ENCODE measurements at places on chromosomes 7 and 10.

GRCh38 chr7:133298080-133298479, 45.2 kb downstream of the EXOC4 start:
- DNase-seq: no peak

DNA sequence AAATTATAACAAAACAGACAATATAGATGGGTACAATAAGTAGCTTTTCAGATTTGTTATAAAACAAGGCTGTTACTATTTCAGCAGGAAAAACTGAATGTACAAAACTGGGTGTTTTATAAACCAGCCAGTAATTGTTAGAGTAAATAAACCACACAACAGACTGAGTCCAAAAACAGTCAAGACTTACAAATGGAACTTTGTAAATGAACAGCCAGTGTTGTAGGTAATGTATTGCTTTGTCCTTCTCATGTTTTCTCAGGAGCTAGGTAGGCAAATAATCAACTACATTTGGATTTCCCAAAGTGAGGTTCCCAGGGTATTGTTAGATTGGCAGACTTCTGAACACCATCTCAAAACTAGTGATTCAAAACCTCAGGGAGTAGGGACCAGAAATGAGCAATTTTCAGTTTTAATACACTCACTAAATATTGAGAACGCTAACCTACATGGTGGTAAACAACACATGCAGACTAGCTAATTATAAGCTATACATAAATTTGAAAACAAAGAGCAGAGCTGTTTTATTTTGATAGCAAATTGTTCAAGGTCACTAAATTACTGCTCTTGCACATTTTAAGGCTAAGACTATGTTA, 36.2 kb downstream of the HERPUD2 start:
- DNase-seq: no peak

DNA sequence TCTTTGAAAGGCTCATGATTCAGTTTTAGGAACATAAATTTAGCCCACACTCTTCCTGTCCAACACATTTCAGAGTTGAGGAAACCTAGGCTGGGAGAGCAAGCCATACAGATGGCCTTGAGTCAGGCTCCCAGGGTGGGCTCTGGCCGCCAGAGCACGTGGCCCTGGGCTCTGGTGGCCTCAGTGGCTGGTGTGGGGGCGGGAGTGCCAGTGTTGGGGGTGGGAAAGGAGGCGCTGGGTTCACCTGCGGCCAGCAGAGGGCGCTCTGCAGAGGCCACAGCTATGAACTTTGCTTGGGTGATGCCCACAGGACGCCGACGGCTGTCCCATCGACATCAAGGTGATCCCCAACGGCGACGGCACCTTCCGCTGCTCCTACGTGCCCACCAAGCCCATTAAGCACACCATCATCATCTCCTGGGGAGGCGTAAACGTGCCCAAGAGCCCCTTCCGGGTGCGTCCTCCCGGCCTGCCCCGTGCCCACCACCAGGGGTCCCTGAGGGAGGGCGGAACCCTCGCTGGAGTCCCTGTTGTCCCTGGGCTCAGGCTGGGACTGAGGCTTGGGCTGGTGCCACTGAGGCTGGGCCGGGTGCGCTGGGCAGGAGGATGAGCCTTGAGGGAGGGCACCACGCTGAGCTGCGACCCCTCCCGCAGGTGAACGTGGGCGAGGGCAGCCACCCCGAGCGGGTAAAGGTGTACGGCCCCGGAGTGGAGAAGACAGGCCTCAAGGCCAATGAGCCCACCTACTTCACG, 11.9 kb downstream of the FLNC start:
- peak; percentile 34 for DNase-seq

DNA sequence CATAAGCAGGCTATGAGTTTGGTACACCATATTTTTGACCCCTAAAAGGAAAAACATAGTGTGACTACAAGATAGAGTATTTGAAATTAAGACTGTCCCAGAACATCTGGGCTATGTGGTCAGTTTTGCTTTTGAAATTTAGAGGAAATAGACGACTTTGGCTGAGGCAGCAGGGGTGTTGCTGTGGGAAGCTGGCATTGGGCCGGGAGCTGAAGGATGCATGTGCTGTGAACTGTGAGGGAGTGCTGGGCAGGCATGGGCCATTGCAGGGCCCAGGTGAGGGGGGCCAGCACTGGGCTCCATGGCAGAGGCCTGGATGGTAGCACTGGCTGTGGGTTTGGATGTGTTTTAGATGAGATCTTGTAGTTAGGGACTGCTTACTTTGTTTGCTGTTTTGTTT, 168.3 kb downstream of the BMPER start:
- DNase-seq: no peak

DNA sequence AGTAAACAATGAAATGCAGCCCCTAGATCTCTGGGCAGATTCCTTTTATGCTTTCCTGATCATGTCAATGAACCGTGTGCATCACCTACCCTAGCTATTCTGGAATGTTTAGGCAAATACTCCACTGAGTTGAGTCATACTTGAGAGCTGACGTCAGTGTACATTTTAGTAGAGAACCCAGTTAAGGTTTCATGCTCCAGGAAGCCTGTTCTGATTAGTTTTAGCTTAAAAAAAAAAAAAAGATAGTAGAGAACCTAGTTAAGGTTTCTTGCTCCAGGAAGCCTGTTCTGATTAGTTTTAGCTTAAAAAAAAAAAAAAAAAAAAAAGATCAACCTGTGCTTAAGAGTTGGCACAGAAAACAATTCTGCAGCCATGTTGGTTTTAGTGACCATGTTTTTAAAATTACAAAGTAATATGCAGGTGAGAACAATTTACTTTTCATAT, 3.7 kb upstream of the MCU start:
- no peak for DNase-seq

DNA sequence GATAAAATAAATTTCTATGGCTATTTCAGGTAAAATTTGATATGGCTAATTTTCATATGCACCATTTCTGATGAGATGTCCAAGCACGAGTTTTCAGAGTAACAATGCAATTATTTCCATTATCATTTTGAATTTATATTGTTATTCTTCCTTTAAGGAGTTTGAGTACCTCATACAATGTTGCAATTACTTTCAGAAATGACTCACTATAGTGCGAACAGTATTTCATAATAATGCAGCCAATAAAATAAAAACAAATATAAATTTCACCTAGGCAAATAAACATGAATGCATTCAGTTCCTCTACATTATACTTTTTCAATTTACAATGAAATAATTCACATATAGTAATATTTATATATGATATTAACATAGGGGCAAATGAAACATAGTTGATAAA, 78.8 kb upstream of the LRRN3 start:
- DNase-seq: no peak

- no peak for DNase-seq
Measured at GRCh38 chr7:65746398-65746669, 126.5 kb upstream of the VKORC1L1 start.

GRCh38 chr10:78260680-78261079, 227.0 kb downstream of the RPS24 start:
- DNase-seq: no peak

- no peak for DNase-seq
Measured at GRCh38 chr10:90227786-90228185, 526.4 kb downstream of the KIF20B start.

GRCh38 chr7:112395893-112396292, 54.4 kb upstream of the IFRD1 start:
- DNase-seq: no peak

DNA sequence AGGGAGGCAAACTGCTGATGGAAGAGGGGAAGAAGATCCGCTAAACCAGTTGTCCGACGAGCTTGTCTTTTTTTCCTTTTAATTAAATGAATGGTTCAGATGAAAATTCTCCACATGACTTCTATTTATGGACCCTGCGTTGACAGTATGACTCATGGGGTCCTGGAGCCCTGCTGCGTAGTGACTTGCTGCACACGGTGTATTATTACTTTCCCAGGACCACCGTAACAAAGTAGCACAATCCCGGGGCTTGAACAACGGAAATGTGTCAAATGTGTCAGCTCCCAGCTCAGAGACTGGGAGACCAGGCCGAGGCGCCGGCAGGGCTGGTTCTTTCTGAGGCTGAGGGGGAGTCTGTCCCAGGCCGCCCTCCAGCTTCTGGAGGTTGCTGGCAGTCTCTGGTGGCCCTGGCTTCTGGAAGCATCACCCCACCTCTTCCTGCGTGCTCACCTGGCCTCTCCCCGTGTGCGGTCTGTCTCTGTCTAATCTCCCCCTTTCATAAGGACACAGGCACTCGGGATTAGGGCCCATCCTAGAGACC, 33.8 kb upstream of the MNX1 start:
- no peak for DNase-seq

DNA sequence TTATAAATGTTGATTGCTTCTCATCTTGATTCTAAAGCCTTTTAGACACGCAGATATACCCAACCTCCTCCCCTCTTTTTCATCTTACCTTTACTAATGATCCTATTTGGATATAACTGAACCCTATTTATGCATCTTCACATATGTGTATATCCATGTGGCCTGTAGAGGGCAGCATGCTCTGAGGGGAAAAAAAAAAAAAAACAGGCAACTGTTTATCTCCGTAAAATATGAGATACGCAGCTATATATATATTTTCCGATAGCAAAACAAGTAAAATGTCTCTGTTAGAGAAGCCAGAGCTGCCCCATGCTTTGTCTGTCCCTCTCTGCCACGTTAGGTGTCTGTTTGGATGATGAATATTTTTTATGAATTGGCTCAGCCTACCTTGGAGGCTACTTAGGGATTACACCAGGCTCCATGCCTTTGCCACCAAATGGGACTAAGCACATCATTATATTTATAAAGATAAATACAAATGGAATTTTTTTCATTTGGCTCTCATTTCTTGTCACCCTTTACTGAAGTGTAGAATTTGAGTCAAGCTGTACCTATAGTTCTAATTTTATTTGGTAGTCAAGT, 174.8 kb upstream of the FZD1 start:
- DNase-seq: no peak

- no peak for DNase-seq
Measured at GRCh38 chr10:48691812-48692528, 7.3 kb downstream of the WDFY4 start.

GRCh38 chr10:113274176-113274829, 278.6 kb upstream of the HABP2 start:
- DNase-seq: no peak

- DNase-seq: no peak
Measured at GRCh38 chr10:55509168-55509567, 708.1 kb upstream of the PCDH15 start.

- DNase-seq: no peak
Measured at GRCh38 chr10:129643266-129643665, 176.2 kb downstream of the MGMT start.

- DNase-seq: no peak
Measured at GRCh38 chr7:16918288-16918895, 36.6 kb upstream of the AGR3 start.

DNA sequence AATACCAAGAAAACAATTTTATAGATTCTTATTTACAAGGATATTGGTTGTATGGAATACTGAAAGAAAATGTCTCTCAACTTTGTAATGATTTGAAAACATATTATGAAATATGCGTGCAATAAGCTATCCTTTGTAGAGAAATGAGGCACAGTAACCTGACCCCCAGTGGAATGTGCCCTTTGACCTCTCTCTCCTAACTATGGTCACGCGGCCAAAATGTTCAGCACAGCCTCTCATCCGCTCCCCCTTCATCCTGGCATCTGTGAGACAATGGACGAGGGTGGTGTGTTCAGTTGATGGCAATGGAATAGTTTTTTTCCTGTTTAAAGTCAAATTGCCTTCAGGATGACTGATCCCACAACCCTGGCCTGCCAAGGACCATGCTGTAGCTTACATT, 13.3 kb downstream of the BEND7 start:
- no peak for DNase-seq

- no peak for DNase-seq
Measured at GRCh38 chr7:6648066-6648814, 11.1 kb downstream of the ZNF316 start.

GRCh38 chr10:79149662-79150443, 81.1 kb downstream of the ZMIZ1 start:
- DNase-seq: no peak

All from activated CD4-positive, alpha-beta T cell treated with anti-CD3 and anti-CD28 coated beads for 24 hours (primary cell).